ENCODE measurements at places on chromosomes 6 and 20.

DNA sequence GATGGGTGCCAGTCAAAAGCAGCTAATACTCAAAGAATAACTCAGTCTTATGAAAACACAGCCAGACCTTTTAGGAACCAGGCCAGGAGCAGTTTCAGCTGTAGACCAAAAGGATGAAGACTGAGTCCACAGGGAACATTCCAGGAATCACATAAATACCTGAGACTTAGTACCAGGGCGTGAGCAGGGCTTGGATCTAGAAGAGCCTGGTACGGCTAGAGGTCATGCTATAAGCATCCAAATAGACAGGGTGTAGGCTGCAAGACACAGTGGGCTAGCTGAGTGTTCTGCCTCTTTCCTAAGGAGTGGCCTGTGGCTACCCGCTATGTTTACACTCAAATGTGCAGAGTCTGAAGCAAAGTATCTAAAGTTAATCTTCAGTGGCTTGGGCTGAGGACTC lies 29.5 kb upstream of the LRRC1 start:
- DNase-seq = no peak

GRCh38 chr6:28922821-28923317 lies 916 bp downstream of the TRIM27 start:
- no peak for DNase-seq

DNA sequence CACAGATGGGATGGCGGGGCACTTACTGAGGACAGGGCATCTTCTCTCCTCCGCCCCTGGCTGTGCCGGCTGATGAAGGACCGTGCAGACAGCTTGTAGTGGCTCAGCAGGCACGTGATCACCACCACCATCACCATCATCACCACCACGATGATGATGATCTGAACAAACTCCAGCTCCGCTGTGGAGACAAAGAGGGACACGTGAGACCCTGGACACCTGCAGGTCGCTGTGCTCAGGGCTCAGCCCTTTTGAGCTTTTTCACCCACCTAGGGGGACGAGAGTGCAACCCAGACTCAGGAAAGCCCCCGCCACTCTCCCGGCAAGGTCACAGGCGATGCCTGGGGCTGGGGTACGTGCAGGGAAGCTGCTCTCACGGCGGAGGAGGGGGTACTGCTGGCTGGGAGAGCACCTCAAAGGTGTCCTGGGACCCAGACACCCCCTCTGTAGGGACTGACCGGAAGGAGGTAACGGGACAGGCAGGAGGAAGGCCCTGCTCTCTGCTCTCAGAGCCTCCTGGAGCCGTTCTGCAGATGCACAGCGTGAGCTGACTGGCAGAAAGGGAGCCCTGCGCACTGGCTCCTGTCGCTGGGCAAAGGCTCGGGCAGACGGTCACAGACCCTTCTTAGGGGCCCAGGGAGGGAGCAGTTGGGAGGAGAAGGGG lies 39.4 kb upstream of the ZBP1 start:
- no peak for DNase-seq

GRCh38 chr6:15653581-15653980 lies 9.2 kb downstream of the DTNBP1 start:
- DNase-seq = no peak

GRCh38 chr6:83108378-83108777 lies 40.9 kb downstream of the DOP1A start:
- no peak for DNase-seq

DNA sequence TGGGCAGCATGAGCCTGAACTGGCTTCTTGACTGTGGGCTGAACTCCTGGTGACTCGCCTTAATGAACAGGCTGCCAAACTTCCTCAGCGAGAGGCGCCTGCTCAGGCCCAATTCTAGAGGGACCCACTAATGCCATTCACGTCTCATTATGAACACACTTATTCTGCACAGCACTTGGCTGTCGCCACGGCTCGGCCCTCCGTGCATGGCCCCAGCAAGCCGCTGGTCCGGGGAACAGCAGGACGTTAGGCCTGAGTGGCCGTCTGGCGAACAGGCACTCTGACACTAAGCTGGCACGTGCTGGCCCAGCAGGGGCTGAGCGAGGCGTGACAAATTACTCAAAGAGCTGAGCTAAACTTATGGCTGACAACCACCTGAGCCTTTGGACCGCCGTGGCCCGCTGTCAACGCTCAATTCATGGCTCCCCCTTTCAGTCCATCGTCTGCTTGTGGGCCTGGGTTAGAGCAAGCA lies 45.9 kb downstream of the INSM1 start:
- DNase-seq = no peak

- no peak for DNase-seq
Observed at GRCh38 chr20:20292472-20292871, 75.4 kb upstream of the INSM1 start.

GRCh38 chr6:2792330-2793110 lies 27.3 kb downstream of the WRNIP1 start:
- no peak for DNase-seq

DNA sequence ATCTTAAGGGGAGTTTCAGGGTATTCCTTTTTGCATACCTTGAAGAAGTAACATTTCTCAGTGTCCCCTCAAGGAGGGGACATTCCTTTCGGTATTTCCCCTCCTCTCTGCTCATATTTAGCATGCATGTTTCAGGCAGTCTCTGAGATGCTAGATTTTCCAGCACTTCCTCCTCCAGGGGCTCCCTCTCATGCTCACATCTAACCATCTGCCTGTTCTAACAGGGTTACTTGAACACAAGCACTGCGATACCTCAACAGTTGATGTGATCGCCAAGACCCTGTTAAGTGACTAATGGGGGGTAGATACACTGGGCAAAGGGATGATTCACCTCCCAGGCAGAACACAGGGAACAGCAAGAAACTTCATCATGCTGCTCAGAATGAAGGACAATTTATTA lies 12.9 kb upstream of the MCM3 start:
- no peak for DNase-seq

DNA sequence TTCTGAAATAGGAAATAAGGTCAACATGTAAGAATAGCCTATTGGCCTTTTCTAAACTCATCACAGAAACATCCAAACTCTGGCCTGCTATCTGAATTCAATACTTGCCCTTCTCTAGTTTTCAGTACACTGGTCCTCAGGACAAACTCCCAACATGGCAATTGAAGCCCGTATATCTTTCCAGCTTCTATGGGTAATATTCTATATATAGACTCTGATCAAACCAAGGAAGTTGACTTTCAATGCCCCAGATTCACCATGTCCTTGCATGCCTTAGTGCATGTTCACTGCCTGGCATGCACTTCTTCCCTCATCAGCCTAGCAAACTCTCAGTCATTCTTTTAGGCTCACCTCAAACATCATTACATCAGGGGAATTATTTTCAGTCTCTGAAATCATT lies 73.2 kb downstream of the RSPO3 start:
- DNase-seq = no peak

DNA sequence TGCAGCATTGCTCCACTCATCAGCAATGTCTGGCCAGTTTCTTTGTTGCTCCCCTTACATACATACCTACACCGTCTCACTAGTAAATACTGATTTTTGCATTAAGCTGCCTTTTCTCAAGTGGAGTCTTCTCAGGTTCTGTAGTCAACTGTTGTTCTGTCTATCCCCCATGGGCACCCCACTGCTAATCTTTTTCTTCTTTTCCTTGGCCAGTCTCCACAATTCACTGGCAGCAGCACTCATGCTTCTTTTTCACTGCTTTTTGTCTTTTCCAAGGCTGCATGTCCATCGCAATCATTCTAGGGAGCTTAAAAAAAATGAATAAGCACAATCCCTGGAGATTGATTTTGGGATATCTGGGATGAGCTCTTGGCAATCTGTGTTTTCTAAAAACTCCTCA lies 10.3 kb upstream of the ERVFRD-1 start:
- DNase-seq = peak; percentile 50

All from spinal cord (tissue), 10 donors.